Urinary bladder (tissue), 4 donors: ENCODE measurements at places on chromosomes 13 and 19. TPM values are rescaled to one million over a fixed set of nuclear protein-coding genes. Genes with fewer than 3 reads are reported as not detected.

PTH2 gene
- total RNA-seq = not detected

RFPL4AL1 gene
- not detected for total RNA-seq

APBA3 gene
- total RNA-seq = 10.4 TPM

C19orf12 gene
- total RNA-seq = 20.8 TPM

HPN gene
- not detected for total RNA-seq

POGLUT2 gene
- total RNA-seq = 35.5 TPM

ARRDC5 gene
- 0.26 TPM for total RNA-seq

LGALS4 gene
- total RNA-seq = 1.7 TPM

ADGRE3 gene
- 0.16 TPM for total RNA-seq

CDK8 gene
- 34.0 TPM for total RNA-seq

NANOS3 gene
- total RNA-seq = not detected

SLC5A5 gene
- not detected for total RNA-seq

LMTK3 gene
- 0.42 TPM for total RNA-seq
